ENCODE measurements at places on chromosomes 5 and 9. TPM values are rescaled to one million over a fixed set of nuclear protein-coding genes. Genes with fewer than 3 reads are reported as not detected.

DNA sequence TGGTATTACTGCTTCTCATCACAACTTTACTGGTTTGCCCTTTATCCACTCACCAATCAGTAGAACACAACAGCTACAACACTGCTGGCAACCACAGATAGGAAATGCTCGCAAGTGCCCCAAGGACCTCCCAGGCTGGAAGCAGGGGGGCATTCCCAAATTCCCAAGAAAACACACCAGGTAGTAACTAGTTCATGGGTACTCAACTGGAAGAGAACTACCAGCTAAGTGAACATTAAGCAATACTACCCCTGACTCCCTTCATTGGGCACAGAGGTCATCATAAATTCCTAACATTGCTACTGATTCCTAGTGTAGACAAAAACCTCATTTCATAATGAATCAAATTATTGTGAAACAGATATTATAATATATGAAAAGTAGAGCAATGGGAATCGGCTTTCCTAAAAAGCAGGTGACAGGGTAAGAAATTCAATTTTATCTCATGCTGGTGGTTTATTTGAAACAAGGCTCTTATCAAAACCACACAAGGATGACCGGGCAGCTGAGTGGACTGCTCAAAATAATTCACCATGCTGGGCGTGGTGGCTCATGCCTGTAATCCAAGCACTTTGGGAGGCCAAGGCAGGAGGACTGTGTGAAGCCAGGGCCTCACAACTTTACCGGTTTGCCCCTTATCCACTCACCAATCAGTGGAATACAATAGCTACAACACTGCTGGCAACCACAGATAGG, 81.6 kb downstream of the TLE1 start:
- DNase-seq = no peak

DNA sequence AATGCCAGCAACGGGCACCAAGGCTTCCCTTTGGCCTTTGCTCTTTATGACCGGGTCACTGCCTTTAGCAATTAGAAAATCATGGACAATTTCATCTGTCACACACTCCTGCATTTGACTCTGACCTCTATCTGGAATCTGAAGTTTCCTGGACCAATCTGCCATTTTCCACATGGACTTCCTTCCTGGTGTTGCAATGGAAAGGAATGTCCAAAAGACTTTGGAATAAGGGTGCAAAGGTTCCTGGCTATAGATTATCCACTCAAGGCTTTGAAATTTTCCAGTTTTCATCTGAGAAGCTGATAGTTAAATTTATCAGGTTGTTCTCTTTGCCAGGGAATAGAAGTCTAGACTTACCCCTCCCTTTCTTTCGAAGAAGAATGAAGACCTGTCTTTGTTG, 523.1 kb upstream of the ZNF462 start:
- no peak for DNase-seq

- DNase-seq = no peak
Observed at GRCh38 chr5:138711087-138711486, 42.1 kb upstream of the CTNNA1 start.

GRCh38 chr5:36647046-36647445, 40.6 kb downstream of the SLC1A3 start:
- no peak for DNase-seq

- no peak for DNase-seq
Observed at GRCh38 chr9:83956436-83957247, 23.4 kb downstream of the HNRNPK start.

GRCh38 chr9:114367772-114368569, 19.8 kb downstream of the AKNA start:
- no peak for DNase-seq

DNA sequence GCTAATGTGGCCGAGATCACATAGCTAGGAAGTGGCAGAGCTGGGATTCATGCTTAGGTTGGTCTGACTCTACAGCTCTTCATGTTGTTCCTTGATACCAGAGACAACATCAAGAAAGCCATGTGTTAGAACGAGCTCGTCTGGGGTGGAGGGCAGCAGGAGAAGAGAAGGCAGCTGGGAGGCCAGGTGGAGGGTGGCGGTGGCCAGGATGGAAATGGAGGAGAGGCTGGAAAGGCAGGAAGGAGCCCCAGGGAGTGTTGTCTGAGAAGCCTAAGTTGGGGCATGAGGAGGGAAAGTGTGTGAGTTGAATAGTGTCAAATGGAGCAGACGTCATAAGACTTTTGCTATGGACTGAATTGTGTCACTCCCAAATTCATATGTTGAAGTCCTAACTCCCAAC, 315.3 kb downstream of the GADD45G start:
- DNase-seq = no peak

- no peak for DNase-seq
Observed at GRCh38 chr9:120625222-120625621, 45.3 kb upstream of the CDK5RAP2 start.

GRCh38 chr9:106405871-106406435, 457.0 kb upstream of the ZNF462 start:
- no peak for DNase-seq

- DNase-seq = no peak
Observed at GRCh38 chr5:7762267-7762666, 88.7 kb downstream of the CFAP90 start.

DNA sequence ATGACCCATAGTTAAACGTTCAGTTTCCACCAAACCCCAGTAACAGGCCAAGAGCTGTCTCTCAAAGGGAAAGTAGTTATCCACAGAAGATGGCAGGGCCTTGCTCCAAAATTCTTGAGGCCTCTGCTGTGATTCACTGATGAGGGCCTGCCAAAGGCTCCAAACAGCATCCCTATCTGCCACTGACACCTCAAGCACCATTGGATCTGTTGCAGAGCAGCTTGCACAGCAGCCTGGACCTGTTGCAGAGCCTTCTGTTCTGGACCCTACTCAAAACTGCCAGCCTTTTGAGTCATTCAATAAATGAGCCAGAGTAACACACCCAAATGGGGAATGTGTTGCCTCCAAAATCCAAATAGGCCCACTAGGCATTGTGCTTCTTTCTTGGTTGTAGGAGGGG, 741.5 kb upstream of the RGMB start:
- DNase-seq = no peak

- no peak for DNase-seq
Observed at GRCh38 chr5:143352691-143353090, 50.8 kb downstream of the NR3C1 start.

DNA sequence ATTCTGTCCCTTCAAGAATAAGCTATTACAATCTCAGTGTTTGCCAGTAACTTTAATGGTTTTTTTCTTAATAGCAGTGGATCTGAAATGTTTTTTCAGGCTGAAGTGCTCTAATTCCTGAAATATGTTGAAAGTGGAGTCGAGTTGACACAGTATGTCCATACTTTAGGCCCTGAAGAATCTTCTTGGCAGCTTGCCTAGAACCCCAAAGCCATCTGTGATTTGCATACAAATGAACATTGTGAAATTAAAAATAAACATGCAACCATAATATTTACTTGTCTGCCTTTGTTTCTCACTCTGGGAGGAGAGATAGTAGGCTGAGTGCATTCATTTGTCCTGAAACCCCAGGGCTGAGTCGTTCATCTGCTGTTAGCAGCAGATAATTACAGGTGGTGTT, 152.7 kb downstream of the ADCY2 start:
- DNase-seq = no peak

GRCh38 chr5:107329850-107330249, 340.9 kb downstream of the EFNA5 start:
- DNase-seq = no peak

DNA sequence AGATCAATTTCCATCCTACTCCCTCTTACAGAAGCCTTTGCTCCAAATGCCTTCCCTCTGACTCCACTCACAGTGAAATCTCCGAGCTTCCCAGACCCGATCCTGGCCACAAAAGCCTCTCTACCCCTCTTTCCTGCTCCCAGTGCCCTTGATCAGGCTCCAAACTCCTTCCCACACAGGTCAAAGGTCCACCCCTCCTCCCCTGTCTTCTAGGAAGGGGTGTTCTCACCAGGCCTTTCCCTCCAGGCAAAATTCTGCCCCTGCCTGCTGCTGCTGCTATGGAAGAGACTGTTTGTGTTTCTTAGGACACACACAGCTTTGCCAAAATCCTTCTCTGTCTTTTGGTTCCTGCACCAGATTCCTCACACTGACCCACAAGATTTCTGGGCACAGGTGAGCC, 85.8 kb upstream of the ALDH1A1 start:
- no peak for DNase-seq

GRCh38 chr5:81718300-81718699, 32.6 kb downstream of the SSBP2 start:
- no peak for DNase-seq

- no peak for DNase-seq
Observed at GRCh38 chr5:28374492-28374967, 1336.1 kb upstream of the CDH9 start.

DNA sequence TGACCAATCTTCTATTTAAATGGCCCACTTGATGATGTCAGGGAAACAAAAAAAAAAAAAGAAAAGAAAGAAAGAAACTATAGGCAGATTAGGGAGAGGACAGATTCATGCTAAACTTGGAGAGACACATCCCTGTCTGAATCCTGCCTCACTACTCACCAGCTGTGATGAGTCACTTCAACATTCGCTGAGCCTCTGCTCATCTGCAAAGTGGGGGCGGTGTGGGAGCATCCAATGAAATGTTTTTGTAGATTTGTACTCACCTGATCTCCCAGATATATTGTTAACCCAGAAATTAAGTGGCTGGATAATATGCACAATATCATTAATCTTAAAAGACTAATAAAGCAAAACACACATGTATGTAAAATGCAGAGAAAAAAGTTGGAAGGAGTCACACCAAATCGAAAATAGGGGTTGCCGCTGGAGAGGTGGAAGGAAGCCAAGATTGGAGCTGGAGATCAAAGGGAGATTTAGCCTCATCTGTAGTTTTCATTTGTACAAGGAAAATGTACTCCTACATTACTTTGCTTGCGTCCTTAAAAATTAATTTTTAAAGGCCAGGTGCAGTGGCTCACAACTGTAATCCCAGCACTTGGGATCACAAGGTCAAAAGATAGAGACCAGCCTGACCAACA, 17.0 kb upstream of the ERGIC1 start:
- no peak for DNase-seq

DNA sequence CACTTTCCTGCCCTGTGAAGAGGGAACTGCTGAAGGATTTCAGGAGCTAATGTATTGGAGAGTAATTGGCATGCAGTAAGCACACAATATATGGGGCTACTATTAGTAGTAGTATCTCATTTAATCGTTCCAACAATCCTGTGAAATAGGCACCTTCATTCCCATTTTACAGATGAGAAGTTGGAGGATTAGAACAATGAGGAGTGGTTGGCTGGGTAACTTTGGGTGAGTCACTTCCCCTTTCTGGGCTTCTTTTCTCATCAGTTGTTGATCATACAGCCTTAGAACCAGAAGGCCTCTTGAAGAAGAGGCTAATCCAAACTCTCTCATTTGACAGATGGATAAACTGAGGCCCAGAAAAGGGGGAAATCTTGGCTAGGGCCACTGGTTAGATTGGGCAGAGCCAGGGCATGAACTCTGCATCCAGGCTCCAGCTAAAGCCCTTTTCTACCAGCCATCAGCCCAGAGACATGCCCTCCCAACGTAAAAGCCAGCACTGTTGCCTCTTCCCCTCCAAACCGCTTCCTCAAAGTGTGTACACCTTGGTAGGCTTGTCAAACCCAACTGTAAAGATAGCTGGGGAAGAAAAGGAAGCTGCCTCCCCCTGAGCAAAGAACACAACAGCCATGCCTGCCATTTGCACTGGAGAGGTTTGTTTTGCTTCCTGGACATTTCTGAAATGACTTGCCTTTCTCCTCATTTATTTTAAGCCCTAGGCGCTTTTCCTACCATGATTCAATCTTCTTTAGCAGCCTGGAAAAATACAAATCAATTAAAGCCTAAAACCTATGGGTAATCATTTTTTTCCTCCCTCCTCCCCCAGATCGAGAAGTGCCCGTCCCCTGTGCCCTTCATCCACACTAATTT, 992 bp downstream of the SPACA9 start:
- DNase-seq = no peak

GRCh38 chr5:16932401-16932800, 3.7 kb downstream of the MYO10 start:
- DNase-seq = no peak

- DNase-seq = no peak
Observed at GRCh38 chr5:134227776-134228175, 1.9 kb upstream of the PPP2CA start.

DNA sequence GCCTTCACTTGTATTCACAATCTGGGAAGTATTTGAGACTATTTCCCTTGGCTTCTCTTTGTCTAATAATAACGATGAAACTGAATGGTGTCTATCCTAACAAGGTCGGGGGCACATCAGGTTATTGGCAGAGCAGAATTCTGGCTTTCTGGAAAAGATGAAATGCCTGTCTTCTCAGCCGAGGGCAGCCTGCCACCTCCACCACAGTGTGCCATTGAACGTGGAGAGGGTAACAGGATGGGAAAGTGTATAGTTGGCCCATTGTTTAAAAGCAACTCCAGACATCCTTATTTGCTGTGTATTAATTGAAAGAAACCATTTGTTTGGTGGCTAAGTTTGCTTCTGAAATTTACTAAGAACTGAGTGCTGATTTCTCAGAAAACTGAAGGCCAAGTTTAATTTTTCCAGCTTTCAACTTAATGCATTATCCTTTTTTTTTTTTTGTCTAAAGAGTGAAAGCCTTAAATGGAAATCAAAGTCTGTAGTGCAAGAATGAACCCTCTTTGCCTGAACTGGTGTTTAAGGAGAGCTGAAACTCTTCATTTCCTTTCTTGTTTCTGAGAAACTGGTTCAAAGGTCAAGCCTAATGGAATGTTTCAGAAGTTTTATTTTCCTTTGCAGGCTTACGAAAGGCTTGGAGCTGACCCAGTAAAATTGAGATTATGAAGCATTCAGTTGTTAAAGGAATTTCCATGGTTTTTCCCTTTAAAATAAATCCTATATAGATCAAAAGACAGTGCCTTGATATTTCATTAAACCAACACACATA, 563.7 kb upstream of the DAP start:
- no peak for DNase-seq

S100Z gene
- not detected for total RNA-seq

FOXD4L4 gene
- not detected for total RNA-seq

BRD8 gene
- total RNA-seq = 75.8 TPM

ANKRD31 gene
- total RNA-seq = 0.27 TPM

ZNF483 gene
- 83.8 TPM for total RNA-seq

PCDHB15 gene
- 3.9 TPM for total RNA-seq

ACSL6 gene
- total RNA-seq = 2.4 TPM

PHF24 gene
- 0.35 TPM for total RNA-seq

CYLC2 gene
- not detected for total RNA-seq

LAMC3 gene
- total RNA-seq = 12.3 TPM

Data from H1 (cell line).